Activated CD4-positive, alpha-beta T cell treated with anti-CD3 and anti-CD28 coated beads for 1 hour (primary cell): ENCODE measurements at places on chromosomes 16 and 17.

- no peak for DNase-seq
Measured at GRCh38 chr17:31780483-31780882, 78.6 kb downstream of the COPRS start.

- no peak for DNase-seq
Measured at GRCh38 chr16:35319536-35320192, 1860.3 kb downstream of the TP53TG3F start.

GRCh38 chr17:57489321-57489720 is 233.0 kb downstream of the MSI2 start:
- no peak for DNase-seq

GRCh38 chr16:72609933-72610332 is 438.0 kb upstream of the PMFBP1 start:
- DNase-seq, result no peak

GRCh38 chr17:2090210-2090641 is 35.3 kb downstream of the HIC1 start:
- DNase-seq, result no peak

DNA sequence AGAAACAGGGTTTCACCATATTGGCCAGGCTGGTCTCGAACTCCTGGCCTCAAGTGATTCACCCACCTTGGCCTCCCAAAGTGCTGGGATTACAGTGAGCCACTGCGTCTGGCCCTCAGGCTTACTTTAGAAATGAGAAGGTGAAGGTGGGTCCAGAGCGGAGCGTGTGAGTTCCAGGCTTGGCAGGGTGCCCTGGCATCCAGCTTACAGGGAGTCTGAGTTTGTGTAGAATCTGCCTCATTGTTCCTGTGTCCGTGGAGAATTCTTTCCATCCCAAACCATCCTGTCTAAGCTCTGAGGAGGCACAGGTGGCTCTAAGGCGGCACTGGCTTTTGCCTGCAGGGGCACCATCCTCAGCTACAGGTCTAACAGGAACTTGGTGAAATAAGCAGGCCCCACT is 50.6 kb downstream of the RAB11FIP3 start:
- DNase-seq, result no peak

DNA sequence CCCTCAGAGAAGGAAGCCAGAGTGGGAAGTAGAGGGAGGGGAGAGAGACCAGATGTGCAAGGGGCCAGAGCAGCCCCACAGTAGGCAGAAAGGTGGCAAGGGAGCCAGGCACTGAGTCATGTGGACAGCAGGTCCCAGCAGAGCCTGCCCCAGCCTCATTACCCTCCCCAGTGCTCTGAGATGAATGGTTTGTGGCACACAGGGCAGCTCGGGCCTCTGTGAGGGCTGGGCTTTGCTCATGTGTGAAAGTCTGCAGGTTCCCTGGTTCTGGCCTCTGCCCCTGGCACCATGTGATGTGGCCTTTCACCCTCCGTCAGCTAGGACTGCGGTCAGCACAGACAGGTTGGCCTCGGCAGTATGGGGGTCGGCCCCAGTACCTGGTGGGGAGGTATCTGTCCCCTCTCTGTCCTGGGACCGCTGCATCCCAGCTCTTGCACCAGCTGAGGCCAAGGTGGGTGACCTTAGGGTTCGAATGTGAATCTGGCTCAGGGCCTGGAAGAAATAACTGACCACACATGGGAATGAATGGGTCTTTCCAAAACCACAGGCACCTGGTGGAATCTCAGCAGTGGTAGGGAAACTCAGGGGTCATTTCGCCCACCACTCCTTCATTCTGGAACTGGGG is 8.9 kb downstream of the LRRC75A start:
- DNase-seq, result no peak

DNA sequence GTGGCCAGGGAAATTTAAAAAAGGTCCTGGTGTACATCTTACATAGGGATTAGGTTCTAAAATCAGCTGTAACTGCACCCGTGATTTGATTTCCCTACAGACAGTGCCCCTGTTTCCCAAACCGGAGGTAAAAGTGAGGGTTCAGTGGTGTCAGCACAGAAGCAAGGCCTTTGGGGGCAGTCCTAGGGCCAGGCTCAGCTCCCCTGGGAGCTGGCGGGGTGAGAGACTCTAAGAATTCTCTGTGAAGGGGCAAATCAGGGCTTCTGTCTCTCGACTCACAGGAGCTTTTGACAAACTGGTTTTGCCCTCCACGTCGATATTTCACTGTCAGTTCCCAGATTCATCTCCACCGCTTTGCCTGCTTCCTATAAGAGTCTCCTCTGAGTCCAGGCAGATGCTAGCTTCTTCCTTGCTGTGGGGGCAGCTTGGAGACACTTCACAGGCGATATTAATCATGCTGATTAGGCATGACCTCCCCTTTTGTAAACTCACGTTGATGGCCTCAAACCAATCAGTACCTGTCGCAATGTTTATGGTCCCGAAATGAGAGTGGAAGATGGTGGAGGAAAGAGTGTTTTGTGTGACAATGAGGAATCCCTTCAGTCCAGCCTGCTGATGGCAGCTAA is 234.2 kb upstream of the TOX3 start:
- no peak for DNase-seq

- DNase-seq, result no peak
Measured at GRCh38 chr16:85329059-85329812, 217.0 kb upstream of the CIBAR2 start.

- no peak for DNase-seq
Measured at GRCh38 chr16:68740628-68741346, 3.7 kb downstream of the CDH1 start.

- no peak for DNase-seq
Measured at GRCh38 chr17:60832151-60832585, 154.5 kb downstream of the BCAS3 start.

GRCh38 chr17:67578142-67578457 is 139.6 kb upstream of the NOL11 start:
- DNase-seq, result no peak

GRCh38 chr16:17356243-17356933 is 114.4 kb downstream of the XYLT1 start:
- DNase-seq, result no peak

DNA sequence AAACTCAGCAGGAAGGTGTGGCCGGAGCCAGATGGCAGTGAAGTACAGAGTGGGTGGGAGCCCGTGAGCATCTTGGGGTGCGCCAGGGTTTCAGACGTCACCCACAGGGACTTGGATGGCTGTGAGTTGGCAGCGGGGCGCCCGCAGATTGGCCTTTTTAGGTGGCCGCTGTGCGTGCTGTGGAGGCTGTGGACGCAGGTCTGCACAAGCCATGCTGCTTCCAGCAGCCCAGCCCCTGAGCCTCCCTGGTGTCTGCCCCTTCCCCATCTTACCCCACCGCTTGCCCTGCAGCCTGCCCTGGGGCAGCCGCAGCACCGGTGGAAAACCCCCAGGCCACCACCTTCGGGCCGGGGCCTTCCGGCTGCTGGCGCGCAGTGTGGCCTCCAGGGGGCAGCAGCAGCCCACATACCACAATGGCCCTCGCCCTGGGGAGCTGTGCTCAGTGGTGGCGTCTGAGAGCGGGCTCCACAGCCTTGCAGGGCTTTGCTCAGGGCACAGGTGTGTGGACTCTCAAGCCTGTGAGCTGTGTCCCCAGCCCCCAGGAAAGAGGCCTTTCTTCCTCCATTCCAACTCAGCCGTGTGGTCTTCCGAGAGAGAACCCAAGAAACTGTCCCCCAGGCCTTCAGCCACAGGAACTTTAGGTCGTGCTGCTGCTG is 11.8 kb downstream of the ENDOV start:
- DNase-seq, result peak; percentile 81

- no peak for DNase-seq
Measured at GRCh38 chr17:13785981-13786598, 184.4 kb upstream of the HS3ST3A1 start.

GRCh38 chr16:21565861-21566669 is 33.3 kb upstream of the METTL9 start:
- no peak for DNase-seq

- no peak for DNase-seq
Measured at GRCh38 chr17:76732734-76733617, 4.2 kb downstream of the SRSF2 start.

DNA sequence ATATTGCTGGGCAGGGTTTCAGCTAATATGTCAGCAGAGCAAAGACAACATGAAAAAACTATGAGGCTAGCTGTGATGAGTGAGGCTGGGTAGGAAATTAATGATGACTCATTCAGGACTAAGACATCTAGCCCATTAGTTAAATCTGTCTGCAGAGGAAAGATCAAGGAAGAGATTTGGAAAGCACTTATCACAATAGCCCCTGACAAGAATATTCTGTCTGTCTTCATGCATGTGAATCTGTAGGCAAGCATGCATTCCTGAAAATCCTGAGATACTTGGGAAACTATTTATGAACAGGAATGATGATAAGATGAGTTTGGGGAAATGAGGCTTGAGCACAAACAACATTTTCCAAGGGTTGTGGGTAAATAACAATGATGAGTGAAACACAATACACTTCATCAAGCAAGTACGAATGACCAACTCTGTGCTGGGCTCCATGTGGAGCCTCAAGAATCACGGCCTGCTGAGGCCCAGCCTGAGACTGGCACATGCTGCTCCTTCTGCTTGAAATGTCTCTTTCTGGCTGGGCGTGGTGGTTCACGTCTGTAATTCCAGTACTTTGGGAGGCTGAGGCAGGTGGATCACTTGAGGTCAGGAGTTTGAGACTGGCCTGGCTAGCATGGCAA is 96.5 kb upstream of the ASIC2 start:
- no peak for DNase-seq

GRCh38 chr17:72455562-72455961 is 334.7 kb downstream of the SOX9 start:
- DNase-seq, result no peak

GRCh38 chr17:82519971-82520903 is 705 bp downstream of the FOXK2 start:
- DNase-seq, result peak; percentile 14

DNA sequence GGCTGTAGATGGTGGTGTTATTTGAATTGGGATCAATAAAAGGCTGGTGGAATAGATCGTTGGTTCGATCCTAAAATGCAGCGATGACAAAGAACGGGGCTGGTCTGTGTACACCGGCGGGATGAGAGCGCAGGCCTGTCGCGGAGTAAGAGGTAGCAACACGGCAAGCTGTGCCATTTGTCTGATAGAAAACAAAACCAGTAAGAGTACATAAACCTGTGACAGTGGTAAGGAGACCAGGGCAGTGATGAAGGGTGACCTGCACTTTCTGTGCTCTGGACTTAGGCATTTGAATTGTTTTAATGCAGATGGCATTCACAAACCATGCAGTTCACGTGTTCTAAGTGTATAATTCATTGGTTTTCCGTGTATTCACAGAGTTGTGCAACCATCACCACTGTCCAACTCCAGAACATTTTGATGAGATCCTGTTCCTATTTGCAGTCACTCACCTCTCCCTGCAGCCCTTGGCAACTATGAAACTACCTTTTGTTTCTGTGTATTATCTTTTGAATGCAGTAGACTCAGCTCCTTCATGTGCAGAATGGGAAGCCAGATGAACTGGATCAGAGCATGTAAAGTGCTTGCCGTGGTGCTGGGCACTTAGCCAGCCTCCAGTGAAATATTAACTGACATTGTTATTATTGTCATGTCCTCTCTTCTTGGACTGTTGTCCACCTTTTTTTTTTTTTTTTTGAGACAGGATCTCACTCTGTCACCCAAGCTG is 286.1 kb downstream of the SNX29 start:
- no peak for DNase-seq

- DNase-seq, result no peak
Measured at GRCh38 chr17:81256616-81257015, 17.5 kb downstream of the NDUFAF8 start.

- DNase-seq, result no peak
Measured at GRCh38 chr16:67661101-67661761, 471 bp downstream of the PARD6A start.

GRCh38 chr16:82655720-82656490 is 29.1 kb downstream of the CDH13 start:
- DNase-seq, result no peak

- DNase-seq, result no peak
Measured at GRCh38 chr17:68777243-68777855, 176.2 kb upstream of the FAM20A start.

- DNase-seq, result no peak
Measured at GRCh38 chr16:23976524-23976923, 140.7 kb downstream of the PRKCB start.

DNA sequence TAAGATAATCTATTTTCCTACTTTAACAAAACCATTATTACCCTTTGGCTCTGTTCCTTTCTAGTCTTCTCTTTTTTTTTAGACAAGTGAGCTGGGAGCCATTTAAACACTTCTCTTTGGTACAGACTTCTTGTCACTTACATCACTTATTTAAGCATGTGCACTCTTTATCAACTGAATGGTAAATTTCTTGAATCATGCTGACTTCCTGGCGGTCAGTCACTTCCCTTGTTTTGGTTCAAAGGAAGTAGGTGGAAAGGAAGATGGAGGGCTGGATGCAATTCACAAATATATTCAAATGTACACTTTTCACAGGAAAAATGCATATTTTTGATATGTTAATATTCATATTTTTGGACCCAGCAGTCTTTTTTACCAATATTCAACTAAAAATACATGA is 97.1 kb downstream of the ITFG1 start:
- no peak for DNase-seq

GRCh38 chr17:6072157-6072556 is 2.0 kb downstream of the WSCD1 start:
- no peak for DNase-seq

DNA sequence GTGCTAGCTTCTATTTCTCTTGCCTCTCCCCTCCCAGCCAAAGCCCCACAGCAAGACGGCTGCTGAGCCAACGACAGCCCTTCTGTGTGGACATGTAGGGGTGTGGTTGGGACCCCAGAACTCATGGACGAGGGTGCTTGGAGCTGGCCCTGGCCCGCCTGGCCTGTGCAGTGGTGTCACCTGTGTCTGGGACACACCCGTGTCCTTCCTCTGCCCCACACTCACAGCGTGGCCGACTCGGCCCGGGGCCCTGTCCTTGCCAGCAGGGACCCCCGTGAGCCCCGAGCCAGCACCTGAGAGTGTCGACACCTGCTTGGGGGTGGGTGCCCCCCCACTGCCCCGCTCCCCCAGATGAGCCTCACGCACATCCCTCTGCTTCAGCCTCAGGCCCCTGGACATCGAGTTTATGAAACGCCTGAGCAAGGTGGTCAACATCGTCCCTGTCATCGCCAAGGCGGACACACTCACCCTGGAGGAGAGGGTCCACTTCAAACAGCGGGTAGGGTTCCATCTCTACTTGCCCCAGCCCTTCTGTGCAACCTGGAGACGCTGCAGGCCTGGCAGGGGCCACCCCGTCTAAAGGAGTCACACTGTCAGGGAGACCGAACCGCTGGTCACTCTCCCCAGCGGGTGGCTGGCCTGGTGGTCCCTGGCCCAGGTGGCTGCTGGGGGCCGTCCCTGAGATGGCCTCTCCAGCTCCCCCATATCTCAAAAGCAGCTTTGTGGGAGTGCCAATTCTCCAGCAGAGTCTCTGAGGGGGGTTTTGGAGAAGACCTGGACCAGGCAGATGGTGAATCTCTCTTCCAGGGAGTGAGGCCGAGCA is 349.8 kb downstream of the SEC14L1 start:
- no peak for DNase-seq

GRCh38 chr16:10946308-10946707 is 1.9 kb downstream of the CLEC16A start:
- no peak for DNase-seq
